ENCODE measurements at places on chromosomes 6 and 20. TPM values are rescaled to one million over a fixed set of nuclear protein-coding genes. Genes with fewer than 3 reads are reported as not detected.

The WFDC2 gene
- 0.15 TPM for total RNA-seq

The CTNNBL1 gene
- total RNA-seq, result 55.0 TPM

The SNAP91 gene
- total RNA-seq, result 0.32 TPM

The LY86 gene
- not detected for total RNA-seq

The POM121L2 gene
- total RNA-seq, result not detected

The EYA2 gene
- 3.0 TPM for total RNA-seq

Measured in A549 treated with DMSO at 1 μM for 4 hours (cell line).